ENCODE measurements at places on chromosomes 3 and 15.

DNA sequence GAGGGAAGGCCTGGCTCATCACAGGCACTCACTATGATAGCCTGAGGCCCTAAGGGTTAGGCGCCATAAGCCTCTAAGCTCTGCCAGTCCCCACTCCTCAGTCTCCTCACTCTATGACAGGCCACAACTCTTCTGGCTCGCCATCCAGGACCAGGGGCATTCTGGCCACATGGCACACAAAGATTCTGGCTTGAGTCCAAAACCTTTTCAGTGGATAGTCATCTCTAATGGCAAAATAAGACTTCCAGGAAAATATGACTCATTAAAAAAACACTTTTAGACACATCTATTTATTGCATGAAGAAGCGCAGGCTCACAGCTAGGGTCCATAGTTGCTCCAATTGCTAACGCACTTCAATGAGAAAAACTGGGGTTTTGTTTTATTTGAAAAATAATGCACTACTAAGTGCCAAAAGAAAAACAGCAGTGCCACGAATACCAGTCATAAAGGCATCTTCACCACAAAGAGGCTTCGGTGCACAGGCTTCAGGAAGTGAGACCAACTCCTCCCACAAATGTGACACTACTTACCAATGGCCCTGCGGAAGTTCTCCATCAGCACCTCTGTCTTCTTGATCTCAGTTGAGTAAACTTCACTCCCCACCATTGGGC is 11.1 kb downstream of the RUVBL1 start:
- DNase-seq = no peak

DNA sequence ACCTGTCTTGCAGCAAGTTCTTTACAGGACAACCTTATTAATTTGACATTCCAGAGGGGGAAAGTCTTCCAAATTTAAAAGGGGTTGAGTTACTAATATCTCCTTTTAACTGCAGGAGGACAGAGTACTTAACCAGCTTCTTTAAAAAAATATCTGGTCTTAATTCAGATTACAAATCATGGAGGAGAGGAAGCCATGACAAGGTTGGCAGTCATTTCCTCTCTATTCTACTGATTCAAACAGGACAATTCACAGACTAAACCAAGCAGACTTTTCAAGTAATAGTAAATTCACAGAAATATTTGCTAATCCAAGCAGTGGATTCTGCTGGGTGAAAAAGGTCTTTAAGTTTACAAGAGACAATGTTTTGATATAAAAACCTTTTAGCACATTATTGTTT is 185.3 kb downstream of the CFAP20DC start:
- DNase-seq = no peak

- no peak for DNase-seq
These were observed 30.4 kb downstream of the FSTL1 start for GRCh38 chr3:120420360-120420759.

DNA sequence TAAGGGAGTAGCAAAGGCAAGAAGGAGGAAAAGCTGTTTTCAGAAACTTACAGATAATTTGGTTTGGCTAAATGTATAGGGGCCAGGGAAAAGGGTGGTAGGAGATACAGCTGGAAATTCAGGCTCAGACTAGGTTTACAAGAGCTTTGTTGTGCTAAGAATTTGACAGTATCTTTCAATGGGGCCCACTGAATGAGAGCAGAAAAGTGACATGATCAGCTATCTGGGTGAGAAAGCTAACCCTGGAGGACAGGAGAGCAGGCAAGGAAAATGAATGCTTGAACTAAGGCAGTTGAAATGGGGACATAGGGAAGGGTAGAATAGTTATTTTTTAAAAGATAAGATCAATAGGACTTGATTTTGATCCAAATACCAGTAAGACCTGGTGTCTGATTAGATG is 2.8 kb upstream of the EIF4G1 start:
- DNase-seq = no peak

GRCh38 chr3:33711100-33711499 is 7.0 kb downstream of the CLASP2 start:
- no peak for DNase-seq

GRCh38 chr3:116473602-116474001 is 28.3 kb upstream of the LSAMP start:
- no peak for DNase-seq

DNA sequence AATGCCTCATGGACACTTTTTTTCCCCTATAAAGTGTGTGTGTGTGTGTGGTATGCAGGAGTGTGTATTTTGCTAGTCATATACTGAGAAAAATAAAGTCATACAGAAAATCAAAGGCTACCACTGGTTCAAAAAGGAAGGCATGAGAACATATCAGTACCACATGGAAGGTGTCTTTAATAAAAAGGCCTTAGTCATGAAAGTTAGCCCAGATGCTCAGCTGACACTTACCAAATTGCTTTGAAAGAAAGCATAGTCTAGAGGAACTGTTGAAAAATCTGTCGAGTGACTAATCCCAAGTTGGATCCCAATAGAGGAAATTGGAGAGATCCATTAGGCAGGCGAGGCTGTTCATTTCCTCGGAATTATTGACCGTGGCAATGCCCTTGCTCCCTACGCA is 432.9 kb upstream of the CFAP20DC start:
- no peak for DNase-seq

DNA sequence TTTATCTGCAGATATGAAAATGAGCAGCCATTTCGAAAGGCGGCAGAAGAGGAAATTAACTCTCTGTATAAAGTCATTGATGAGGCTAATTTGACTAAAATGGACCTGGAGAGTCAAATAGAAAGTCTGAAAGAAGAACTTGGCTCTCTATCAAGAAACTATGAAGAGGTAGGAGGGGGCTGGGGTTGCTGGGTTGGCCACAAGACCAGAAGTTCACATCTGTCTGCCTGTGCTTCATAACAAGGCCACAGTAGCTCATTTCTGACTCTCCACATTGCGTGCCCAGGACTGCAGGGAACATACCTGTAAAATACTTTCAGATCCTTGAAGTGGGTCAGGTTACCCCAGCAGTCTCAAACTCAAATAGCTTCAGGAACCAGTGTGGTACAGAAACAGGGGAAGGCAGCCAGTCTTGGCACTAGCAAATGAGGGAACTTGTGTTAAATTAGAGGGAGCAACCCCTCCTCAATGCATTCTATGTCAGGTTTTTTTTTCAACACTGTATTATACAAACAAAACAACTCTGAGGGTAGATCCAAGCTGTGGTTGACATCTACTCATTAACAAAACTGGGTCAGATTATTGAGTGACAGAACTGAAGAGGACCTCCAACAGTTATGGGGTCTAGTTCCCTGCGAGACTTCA is 48.7 kb downstream of the BFSP2 start:
- DNase-seq = peak; percentile 46

DNA sequence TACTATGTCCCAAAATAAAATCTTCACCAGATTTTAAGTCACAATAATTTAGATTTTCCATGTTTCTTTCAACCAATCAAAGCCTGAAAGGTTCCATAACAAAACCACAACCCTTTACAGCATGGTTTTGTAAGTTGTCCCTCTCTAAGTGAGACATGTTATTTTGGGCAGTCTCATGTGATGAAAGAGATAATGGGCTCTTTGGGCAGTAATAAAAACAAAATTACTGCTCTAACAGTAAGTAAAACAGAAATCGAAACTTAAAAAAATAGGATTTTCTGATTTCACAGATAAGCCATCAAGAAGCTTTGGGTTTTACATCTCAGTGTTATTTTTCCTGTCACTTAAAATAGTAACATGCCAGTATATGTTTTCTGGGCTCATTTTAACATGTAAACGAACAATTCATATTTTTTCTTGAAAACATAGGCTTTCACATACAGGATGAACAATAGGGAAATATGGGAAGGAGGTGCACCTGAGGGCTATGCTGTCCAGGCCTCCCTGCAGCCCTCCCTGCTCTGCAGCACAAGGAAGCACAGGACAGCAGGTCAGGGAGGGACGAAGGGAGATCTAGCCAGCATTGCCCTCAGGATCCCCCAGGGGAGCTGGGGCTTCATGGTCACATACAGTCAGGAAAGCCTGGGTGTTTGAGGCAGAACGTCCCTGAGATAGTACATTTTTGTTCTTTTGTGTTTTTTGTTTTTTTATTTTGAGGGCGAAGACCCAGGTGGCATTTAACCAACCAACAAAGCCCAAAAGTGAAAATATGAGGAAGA is 157.4 kb downstream of the SHOX2 start:
- no peak for DNase-seq

GRCh38 chr3:55804170-55805095 is 317.3 kb upstream of the WNT5A start:
- no peak for DNase-seq

DNA sequence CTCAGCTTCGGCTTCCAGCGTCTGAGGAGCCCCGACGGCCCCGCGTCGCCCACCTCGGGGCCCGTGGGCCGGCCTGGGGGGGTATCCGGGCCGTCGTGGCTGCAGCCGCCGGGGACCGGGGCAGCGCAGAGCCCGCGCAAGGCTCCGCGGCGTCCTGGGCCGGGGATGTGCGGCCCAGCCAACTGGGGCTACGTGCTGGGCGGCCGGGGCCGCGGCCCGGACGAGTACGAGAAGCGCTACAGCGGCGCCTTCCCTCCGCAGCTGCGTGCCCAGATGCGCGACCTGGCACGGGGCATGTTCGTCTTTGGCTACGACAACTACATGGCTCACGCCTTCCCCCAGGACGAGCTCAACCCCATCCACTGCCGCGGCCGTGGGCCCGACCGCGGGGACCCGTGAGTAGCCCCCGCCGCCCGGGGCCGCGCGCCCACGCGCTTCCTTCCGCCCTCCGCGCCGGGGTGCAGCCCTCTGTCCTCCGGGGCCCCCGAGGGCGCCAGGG is 462 bp downstream of the EDEM1 start:
- no peak for DNase-seq
